ENCODE measurements at places on chromosomes 6 and 20.

- DNase-seq: no peak
These were observed 61.0 kb downstream of the RAB44 start for GRCh38 chr6:36758516-36759147.

GRCh38 chr6:38805127-38805655 lies 90.1 kb downstream of the DNAH8 start:
- DNase-seq: no peak

DNA sequence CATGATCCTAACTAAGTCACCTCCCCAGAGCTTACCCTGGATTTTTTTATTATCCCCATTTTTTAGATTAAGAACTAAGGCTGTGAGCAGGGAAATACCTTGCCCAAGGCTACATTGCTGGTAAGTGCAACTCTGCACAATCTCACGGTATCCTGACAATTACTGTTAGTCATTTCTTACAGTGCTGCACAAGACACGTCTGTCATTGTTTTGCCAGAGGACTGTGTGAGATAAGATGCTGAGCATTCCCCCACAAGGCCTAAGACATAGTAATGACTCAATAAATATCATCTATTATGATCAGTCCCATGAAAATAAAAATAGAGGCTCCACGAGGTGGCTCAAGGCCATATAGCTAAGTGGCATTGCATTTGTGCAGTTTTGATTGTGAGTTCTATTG lies 21.0 kb downstream of the PFDN4 start:
- no peak for DNase-seq

- no peak for DNase-seq
These were observed 495 bp downstream of the FAM83B start for GRCh38 chr6:54846857-54847674.

DNA sequence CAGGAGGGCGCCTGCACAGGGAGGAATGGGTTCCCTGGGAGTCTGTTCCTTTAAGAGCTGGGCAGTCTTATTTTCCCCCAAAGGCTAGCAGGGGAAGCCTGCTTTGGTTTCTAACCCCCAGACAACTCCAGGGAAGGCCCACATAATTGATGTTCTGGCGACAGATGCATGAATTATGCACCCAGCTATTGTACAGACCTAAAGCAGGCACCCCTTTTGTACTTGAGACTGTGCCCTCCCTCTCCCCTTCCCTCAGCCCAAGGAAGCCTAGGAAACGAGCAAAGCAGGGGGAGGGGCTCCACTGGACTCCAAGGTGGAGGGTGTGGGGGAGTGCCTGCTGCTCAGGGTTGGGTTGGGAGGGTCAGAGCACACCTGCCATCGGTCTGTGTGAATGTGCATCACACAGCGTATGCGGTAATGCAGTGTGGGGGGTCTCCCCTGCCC lies 102.1 kb downstream of the KCNB1 start:
- no peak for DNase-seq

GRCh38 chr6:96304997-96305396 lies 216.6 kb upstream of the UFL1 start:
- DNase-seq: no peak

All from activated T-helper 2 cell treated with anti-CD3 and anti-CD28 coated beads, Interferon-gamma antibody, Interleukin-2, Interleukin-4, amounts not matched to agents 10 μg/mL and 5 μg/mL and 100 μg/mL, durations not matched to agents 14 hours and 24 hours and 36 hours (primary cell).